Esophagus squamous epithelium (tissue), 5 donors: ENCODE measurements at places on chromosomes 1 and 21. TPM values are rescaled to one million over a fixed set of nuclear protein-coding genes. Genes with fewer than 3 reads are reported as not detected.

DNA sequence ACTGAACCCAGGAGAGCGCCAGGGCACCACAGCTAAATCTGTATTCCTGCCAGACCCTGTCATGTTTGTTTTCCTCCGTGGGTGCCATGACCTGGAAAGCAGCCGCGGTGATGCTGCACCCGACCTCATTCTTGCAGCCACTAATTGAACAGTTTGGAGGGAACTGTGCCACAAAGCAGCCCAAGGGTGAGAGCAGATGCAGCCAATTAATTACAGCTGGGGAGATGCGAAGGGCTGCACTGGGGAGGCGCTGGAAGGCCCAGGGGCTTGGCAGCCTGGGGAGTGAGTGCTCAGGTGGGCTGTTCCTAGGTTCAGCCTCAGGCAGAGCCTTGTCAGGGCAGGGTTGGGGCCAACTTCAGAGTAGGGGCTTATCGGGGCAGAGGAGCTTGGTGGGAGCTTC is 158.4 kb upstream of the CD34 start:
- no peak for DNase-seq

Gene UFC1
- 79.9 TPM for total RNA-seq

Gene LDLRAD2
- not detected for total RNA-seq

Gene NBPF6
- not detected for total RNA-seq

Gene BRINP3
- total RNA-seq = not detected
